ENCODE measurements at places on chromosomes 1 and 21.

DNA sequence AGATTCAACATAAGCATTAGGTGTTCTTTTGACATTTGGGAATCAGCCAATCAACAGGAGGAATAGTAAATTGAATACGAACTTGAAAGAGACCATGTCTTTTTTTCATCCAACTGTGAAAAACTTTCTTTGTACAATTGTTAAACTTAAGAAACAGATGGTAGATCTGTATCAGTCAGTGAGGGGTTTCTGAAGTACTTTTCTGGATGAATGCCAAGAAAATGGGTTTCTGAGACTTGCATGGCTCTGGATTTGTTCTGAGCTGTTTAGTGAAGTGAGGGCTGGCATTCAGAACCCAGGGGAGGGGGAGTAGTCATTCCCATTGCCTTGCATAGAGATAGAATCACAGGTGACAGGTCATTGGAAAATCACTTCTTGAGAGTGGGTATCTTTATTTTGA is 37.4 kb downstream of the PTPRC start:
- no peak for DNase-seq

DNA sequence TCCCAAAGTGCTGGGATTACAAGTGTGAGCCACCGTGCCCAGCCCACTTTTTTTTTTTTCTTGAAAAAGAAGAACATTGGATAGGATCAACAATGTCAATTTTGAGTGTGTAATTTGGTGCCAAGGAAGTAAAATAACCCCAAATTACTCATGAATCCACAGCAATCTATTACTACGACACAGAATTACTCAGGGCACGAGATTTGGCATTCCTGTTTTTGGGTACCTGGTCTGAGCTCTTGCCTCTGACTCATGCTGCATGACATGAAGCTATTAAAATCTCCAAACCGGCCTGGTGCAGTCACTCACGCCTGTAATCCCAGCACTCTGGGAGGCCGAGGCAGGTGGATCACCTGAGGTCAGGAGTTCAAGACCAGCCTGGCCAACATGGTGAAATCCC is 10.4 kb downstream of the RNF19B start:
- DNase-seq, result no peak

DNA sequence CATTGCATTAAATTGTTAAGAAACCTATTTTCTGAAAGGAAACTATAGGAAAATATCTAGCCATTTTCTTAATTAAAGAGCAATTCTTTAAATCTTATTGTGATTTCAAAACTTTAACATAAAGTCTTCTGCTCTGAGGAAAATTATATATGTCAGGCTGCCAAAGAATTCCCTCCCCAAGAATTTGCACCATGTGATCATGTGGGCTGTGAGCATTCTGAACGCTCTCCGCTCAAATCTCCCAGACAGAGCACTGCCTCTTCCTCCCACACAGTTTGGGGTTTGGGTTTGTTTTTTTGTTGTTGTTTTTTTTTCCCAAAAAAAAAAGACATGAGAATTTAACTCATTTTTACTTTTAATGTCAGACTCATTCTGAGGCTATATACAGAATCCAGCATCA is 155.9 kb upstream of the PALMD start:
- no peak for DNase-seq

GRCh38 chr1:206769304-206769731 is 1.3 kb upstream of the IL19 start:
- peak; percentile 68 for DNase-seq

- no peak for DNase-seq
Measured at GRCh38 chr21:43295066-43295958, 126.5 kb downstream of the CRYAA start.

- DNase-seq, result no peak
Measured at GRCh38 chr21:45258466-45258865, 29.2 kb downstream of the POFUT2 start.

- DNase-seq, result no peak
Measured at GRCh38 chr1:91697416-91697815, 188.5 kb downstream of the TGFBR3 start.
